ENCODE measurements at places on chromosomes 3 and 15. TPM values are rescaled to one million over a fixed set of nuclear protein-coding genes. Genes with fewer than 3 reads are reported as not detected.

The SLC35G2 gene
- 115 TPM for polyA plus RNA-seq

The ANKUB1 gene
- polyA plus RNA-seq: not detected

The CDC25A gene
- polyA plus RNA-seq: 0.94 TPM

The SOX14 gene
- polyA plus RNA-seq: not detected

The KNG1 gene
- not detected for polyA plus RNA-seq

The ABI3BP gene
- polyA plus RNA-seq: not detected

The SCAMP5 gene
- polyA plus RNA-seq: 48.3 TPM

The NR1I2 gene
- polyA plus RNA-seq: 0.31 TPM

The NT5DC2 gene
- 3.4 TPM for polyA plus RNA-seq

The TATDN2 gene
- polyA plus RNA-seq: 2.6 TPM

The DAZL gene
- not detected for polyA plus RNA-seq

The GRM2 gene
- not detected for polyA plus RNA-seq

The CA12 gene
- 87.1 TPM for polyA plus RNA-seq

The TMEM158 gene
- 6.0 TPM for polyA plus RNA-seq

The POPDC2 gene
- not detected for polyA plus RNA-seq

The CCK gene
- polyA plus RNA-seq: not detected

The FANCD2OS gene
- not detected for polyA plus RNA-seq

The SLC35A5 gene
- 100 TPM for polyA plus RNA-seq

The ERC2 gene
- 24.8 TPM for polyA plus RNA-seq

The PEX5L gene
- 1.4 TPM for polyA plus RNA-seq

The TPRG1 gene
- polyA plus RNA-seq: not detected

The ATP11B gene
- polyA plus RNA-seq: 20.4 TPM

The SERINC4 gene
- polyA plus RNA-seq: not detected

The CCR9 gene
- polyA plus RNA-seq: not detected

The LRIG1 gene
- polyA plus RNA-seq: 16.7 TPM
